NCI-H774 (cell line): ENCODE measurements at places on chromosomes 6 and 20.

GRCh38 chr6:160305926-160306713, 42.1 kb upstream of the SLC22A3 start:
- no peak for DNase-seq

GRCh38 chr20:16011056-16011455, 562.2 kb downstream of the KIF16B start:
- no peak for DNase-seq

- no peak for DNase-seq
Observed at GRCh38 chr20:10799735-10800134, 125.9 kb upstream of the JAG1 start.

DNA sequence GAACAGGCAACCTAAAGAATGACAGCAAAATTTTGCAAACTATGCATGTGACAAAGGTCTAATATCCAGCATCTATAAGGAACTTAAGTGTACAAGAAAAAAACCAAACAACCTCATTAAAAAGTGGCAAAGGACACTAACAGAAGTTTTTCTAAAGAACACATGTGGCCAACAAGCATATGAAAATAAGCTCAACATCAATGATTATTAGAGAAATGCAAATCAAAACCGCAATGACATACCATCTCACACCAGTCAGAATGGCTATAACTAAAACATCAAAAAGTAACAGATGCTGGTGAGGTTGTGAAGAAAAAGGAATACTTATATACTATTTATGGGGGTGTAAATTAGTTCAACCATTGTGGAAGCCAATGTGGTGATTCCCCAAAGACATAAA, 5.5 kb downstream of the RFPL4B start:
- no peak for DNase-seq

DNA sequence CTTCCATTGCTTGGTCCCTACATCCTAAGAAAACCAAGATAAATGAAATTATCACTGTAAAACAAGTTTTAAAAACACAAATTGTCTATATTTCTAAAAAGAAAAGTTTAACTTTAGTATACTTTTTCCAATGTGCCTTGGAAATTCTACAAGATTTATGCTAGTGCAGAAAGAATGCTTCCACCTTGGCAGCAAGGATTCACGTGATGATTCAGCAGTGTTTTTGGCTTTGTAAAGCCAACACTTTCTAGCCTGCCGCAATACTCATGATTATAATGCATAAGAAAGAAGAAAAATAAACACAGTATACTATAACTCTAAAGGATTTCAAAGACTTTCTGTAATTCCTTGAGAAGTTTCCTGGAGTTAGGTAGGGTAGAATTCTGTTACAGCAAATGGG, 442.7 kb downstream of the TENT5A start:
- DNase-seq = no peak

DNA sequence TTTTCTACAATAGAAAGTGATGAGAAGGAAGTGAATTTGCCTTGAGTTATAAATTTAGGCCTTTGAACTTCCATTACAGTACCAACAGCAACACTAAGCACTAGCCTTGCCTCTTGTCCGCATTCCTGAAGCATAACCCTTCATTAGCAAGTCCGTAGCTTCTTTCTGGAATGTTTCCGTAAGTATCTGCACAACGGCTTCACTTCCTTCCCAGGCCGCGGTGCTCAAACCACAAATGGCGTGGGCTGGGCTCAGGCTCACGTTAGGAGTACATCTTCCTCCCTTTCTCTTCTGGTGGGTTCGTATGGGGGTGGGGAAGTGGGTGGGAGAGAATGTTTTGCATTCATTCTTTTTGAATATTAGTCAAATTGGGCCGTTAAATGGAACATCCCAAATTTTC, 193.8 kb upstream of the SNX9 start:
- no peak for DNase-seq

- DNase-seq = peak; percentile 70
Observed at GRCh38 chr6:26322645-26323482, 42.1 kb upstream of the BTN3A2 start.

DNA sequence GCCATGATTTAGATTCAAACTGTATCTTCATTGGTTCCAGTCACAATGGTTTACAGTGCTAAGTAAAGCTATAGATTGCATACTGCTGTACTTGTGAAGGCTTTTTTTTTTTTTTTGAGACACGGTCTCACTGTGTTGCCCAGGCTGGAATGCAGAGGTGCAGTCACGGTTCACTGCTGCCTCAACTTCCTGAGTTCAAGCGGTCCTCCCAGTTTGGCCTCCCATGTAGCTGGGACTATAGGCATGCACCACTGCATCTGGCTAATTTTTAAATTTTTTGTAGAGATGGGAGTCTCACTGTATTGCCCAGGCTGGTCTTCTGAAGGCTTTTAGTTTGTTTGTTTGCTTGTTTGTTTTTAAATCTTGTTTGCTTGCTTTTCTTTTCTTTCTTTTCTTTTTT, 24.9 kb downstream of the ITCH start:
- DNase-seq = no peak

GRCh38 chr6:32113386-32114352, 4.5 kb upstream of the TNXB start:
- no peak for DNase-seq

- DNase-seq = no peak
Observed at GRCh38 chr20:64057628-64058498, 5.1 kb upstream of the TCEA2 start.
